Mesothelial cell of epicardium (in vitro differentiated cells): ENCODE measurements at places on chromosomes 5 and 9.

- no peak within 1 kb of the TSS for H3K27ac ChIP-seq
- H3K4me3 ChIP-seq = no peak within 1 kb of the TSS
- DNase-seq = no peak
- H3K27me3 ChIP-seq = no peaks in the 10 kb centered on the region
- H3K36me3 ChIP-seq = peaks cover 16% of the 10 kb centered on the region
Measured at GRCh38 chr9:100577776-100578448, at the start of gene CAVIN4. TSS of gene CAVIN4 (plus strand) at chr9:100578079. CDS start at chr9:100578144, 65 bp downstream.

GRCh38 chr9:16458696-16459420 is 411.6 kb downstream of the BNC2 start:
- DNase-seq = no peak
- H3K4me1 ChIP-seq = peaks cover 37% of the 10 kb centered on the region
- H3K27ac ChIP-seq = no peak overlapping the region
- no peaks in the 10 kb centered on the region for H3K27me3 ChIP-seq
- no peak overlapping the region for H3K4me3 ChIP-seq
- H3K36me3 ChIP-seq = no peaks in the 10 kb centered on the region

- H3K27me3 ChIP-seq = no peaks in the 10 kb centered on the region
- no peak overlapping the region for H3K27ac ChIP-seq
- no peak for DNase-seq
- H3K36me3 ChIP-seq = peaks cover under 1% of the 10 kb centered on the region
- peaks cover 19% of the 10 kb centered on the region for H3K4me1 ChIP-seq
Measured at GRCh38 chr5:27313549-27313948, 275.2 kb upstream of the CDH9 start.

GRCh38 chr9:5529683-5530221 is 19.4 kb downstream of the PDCD1LG2 start:
- H3K4me1 ChIP-seq = peaks cover 32% of the 10 kb centered on the region
- no peaks in the 10 kb centered on the region for H3K36me3 ChIP-seq
- H3K27ac ChIP-seq = no peak overlapping the region
- H3K27me3 ChIP-seq = no peaks in the 10 kb centered on the region
- no peak for DNase-seq
- H3K4me3 ChIP-seq = no peak overlapping the region

GRCh38 chr5:176629853-176630680 is at the start of the genes EIF4E1B and SNCB:
TSS of gene EIF4E1B (plus strand) at chr5:176630675. CDS start at chr5:176642788, 12,113 bp downstream.
TSS of gene SNCB (minus strand) at chr5:176630534. CDS start at chr5:176629654, 880 bp downstream.
- peaks cover 93% of the 10 kb centered on the region for H3K27me3 ChIP-seq
- H3K36me3 ChIP-seq = no peaks in the 10 kb centered on the region
- H3K27ac ChIP-seq = no peak within 1 kb of the TSS
- H3K4me3 ChIP-seq = peak within 1 kb of the TSS; percentile 32
- peaks cover 4% of the 10 kb centered on the region for H3K4me1 ChIP-seq
- DNase-seq = no peak

DNA sequence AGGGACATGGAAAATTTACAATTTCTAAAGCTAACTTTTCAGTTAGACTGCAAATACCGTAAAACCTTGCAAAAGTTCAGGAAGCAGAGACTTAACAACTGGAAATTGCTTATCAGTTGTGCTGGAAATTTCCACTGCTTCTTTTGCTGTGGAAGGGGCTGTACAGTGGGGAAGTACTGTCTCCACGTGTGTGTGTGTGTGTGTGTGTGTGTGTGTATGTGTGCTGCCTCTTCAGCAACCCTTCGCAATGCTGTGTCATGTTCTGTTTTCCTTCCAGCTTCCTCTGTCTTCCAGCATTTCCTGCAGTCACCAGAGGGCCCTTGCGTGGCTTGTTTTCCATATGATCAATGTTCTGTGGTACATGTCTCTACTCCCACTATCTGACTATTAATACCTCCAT is 87.5 kb upstream of the RANBP3L start:
- no peak overlapping the region for H3K4me3 ChIP-seq
- no peaks in the 10 kb centered on the region for H3K27me3 ChIP-seq
- H3K4me1 ChIP-seq = peaks cover 25% of the 10 kb centered on the region
- H3K27ac ChIP-seq = peak overlapping the region; percentile 32
- DNase-seq = no peak
- no peaks in the 10 kb centered on the region for H3K36me3 ChIP-seq
